Breast epithelium (tissue), 4 donors: ENCODE measurements at places on chromosomes 6 and 20.
A peak's percentile ranks its signal among the peaks of the same experiment; 100 is the strongest.

DNA sequence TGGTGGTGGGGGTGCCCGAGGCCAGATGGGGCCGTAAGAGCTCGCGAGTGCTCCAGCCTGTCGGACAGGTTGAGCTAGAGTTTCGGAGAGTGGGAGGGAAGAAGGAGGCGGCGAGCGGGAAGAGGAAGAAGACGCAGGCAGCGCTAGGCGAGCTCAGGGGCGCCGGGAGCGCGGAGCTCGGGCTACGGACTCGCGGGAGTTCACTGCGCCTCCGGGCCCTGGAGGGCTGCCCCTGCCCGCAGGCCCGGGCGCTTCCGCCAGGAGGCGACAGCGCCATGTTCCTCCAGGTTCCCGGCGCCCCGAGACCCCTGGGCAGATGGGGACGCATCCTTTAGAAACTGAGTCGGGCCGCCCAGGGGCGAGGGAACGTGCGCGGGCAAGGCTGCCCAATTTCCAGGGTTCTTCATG, 984 bp downstream of the TFAP2C start:
- peak; percentile 89 for DNase-seq

GRCh38 chr20:945841-946240, 29.7 kb upstream of the ANGPT4 start:
- DNase-seq, result no peak

DNA sequence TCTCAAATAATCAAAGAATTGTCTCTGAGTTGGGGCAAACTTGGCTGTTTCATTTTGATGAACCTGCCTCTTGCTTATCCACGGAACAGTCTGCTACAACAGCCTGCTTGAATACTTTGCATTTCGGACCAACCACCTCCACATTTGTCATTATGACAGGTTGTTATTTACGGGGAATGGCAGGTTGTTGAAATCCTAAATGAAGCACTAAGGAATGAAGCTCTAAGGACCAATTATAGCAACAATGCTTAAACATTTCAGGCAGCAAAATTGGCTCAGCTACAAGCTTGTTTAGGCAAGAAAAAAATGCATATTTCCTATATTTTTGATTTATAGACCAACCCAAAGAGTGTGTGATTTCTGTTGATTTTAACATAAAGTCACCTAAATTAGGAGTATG, 84.5 kb downstream of the MAP3K7 start:
- no peak for DNase-seq

- no peak for DNase-seq
Observed at GRCh38 chr6:46325561-46326530, 155.1 kb upstream of the ENPP5 start.
